ENCODE measurements at places on chromosomes 11 and 22. TPM values are rescaled to one million over a fixed set of nuclear protein-coding genes. Genes with fewer than 3 reads are reported as not detected.

Gene RRM1
- total RNA-seq = 173 TPM

Gene SNX19
- total RNA-seq = 58.5 TPM

Gene CABP4
- total RNA-seq = 0.96 TPM

Gene CYP2D6
- total RNA-seq = 4.1 TPM

Gene PRODH
- total RNA-seq = 1.0 TPM

Gene FAM83F
- 0.39 TPM for total RNA-seq

Gene SORL1
- 19.2 TPM for total RNA-seq

Gene WEE1
- 51.4 TPM for total RNA-seq

Gene CXCR5
- total RNA-seq = 5.5 TPM

Gene TMEM126A
- total RNA-seq = 47.7 TPM

Gene AQP11
- total RNA-seq = 0.18 TPM

Gene NFAM1
- total RNA-seq = 0.12 TPM

Gene CELSR1
- total RNA-seq = 0.44 TPM

Gene CD3E
- 630 TPM for total RNA-seq

All from activated T-helper 1 cell treated with anti-CD3 and anti-CD28 coated beads, Interleukin-12 subunit alpha, Interleukin-12 subunit beta, Interleukin-2, Interleukin-4 antibody, amounts not matched to agents 30 ng/mL and 10 ng/mL and 1 ng/mL, durations not matched to agents 14 hours and 24 hours and 36 hours (primary cell).